NK-92 treated with Interleukin-12 subunit alpha and Interleukin-12 subunit beta, amount 100 ng/mL, for 24 hours (cell line): ENCODE measurements at places on chromosomes 12 and 14.

DNA sequence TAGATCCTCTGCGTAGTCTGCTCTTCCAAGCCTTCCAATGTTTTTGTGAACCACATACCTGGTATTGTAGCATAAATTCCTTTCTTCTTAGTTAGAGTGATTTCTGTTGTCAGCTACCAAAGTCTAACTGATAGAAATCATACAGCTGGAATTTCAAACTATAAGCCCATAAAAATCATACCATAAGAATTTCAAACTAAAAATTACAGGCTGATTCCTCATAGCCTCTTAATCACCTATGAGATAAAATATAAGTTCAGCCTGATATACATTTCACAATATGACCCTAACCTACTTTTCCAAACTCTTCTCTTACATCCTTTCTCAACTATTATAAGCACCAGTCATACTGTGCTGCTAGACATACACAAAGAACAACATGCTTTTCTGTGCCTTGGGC lies 64.8 kb downstream of the PTHLH start:
- no peak for DNase-seq

- DNase-seq: no peak
Observed at GRCh38 chr14:79254069-79254775, 957.1 kb downstream of the DIO2 start.

DNA sequence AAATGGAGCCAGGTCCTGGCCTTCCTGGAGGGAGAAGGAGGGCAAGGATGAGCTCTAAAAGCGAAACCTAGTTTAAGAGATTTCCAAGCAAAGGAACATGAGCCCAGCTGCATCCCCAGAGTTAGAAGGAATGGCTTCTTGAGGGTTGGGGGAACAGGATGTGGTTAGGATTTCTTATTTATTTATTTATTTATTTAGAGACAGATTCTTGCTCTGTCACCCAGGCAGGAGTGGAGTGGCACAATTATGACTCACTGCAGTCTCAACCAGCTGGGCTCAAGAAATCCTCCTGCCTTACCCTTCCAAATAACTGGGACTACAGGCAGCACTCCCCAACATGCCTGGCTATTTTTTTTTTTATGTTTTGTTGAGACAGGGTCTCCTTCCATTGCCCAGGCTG lies 25.3 kb upstream of the TMEM106C start:
- DNase-seq: no peak

DNA sequence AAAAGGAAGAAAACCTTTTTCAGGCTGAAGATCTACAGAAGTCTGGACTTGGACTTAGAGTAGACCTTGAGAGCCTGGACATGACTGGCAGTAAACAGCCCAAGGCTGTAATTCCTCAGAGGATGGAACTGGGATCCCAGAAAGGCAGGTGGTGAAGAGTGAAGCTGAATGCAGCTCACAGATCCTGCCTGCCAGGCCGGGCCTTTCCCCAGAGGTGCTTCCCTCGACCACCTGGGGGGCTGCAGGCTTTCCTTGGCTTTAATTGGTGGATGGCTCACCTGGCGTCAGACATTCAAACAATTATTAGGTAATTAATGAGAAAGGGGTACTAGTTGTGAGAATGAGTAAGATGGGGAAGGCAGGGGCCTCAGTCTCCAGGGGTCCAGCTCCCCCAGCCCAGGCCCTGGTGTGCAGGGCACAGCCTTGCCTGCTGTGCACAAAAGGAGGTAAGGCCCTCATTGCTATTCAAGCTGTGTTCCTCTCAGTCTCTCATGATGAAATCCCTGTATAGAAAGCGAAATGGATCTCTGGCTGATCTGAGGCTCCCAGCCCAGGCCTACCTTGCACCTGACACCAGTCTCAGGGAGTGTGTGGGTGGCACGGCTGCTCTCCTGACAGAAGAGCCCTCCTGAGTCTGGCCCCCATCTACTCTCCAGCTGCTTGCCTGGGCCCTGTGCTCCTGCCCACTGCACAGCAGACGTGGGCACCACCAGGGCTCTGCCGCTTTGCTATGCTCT lies 63.0 kb upstream of the TCL1A start:
- no peak for DNase-seq

DNA sequence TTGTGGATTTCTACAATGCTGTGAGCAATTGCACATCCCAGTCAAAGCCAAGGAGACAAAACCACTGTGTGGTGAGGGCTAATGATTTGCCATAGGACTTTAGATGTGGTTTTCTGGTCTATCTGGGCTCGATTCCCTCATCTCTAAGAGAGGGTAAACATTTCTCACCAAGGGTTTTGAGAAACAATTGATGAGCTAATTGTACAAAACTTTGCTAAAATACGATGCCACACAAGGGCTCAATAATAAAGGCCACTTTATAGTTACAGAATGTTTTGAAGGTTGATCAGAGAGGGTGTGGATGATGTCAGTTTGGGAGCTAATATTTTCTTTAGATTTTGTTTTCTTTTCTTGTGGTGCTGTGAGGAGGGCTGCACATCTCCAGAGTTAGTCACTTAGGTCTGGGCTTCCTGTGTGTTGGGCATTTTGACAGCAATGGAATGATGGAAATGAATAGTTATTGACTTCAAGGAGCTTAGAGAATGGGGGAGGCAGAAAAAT lies 60.8 kb upstream of the SLC38A4 start:
- no peak for DNase-seq

DNA sequence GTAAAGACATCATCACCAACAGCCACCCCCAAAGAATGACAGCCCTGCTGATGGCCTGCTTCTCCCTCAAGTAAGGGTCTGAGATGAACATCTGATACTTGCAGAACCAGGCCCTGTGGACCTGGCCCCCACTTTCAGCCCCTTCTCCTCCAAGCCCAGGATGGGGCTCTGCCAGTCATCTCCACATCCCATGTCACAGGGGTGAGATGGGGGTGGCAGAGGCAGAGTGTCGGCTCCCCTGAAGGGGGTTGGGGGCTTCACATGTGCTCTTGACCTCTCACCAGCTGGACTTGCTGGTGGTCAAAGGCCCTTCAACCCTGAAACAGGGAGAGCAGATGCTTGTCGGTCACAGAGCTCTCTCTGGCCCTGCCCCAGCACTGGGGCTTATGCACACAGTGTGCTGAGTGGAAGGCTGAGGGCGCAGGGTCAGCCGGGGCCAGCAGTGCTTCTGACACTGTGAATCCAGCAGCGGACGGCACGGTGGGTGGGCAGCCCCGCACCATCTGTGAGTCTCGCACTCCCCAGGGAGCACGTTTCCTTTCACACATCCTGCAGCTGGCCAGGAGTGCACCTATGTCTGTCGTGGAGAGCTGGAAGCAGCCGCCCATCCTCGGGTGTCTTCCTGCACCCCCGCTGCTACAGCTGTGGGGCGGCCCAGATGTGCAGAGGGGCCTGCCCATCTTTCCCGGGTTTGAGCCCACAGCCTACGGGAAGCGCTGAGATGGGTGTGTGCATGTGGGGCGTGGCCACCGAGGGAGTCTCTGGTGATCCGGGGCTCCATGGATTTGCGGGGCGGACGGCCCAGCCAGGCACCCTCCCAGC lies 94.3 kb downstream of the ADGRD1 start:
- no peak for DNase-seq

- no peak for DNase-seq
Observed at GRCh38 chr12:92088805-92089204, 56.8 kb downstream of the BTG1 start.

DNA sequence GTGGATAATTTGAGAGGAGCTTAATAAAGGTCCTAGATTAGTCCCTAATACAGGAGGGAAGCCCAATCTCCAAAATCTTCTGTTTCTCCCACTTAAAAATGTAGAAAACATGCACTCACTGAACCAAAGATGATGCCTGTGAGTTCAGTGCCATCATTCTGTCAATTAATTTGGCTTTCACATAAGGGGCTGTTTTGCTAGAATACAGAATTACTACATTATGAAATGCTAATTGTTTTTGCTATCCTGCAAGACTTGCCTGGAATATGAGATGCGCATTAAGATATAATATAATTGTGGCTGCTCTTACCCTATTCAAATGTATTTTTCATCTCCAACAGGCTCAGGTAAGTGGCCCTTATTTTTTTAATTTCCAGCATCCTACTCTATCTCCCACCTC lies 111.7 kb downstream of the SEC23A start:
- DNase-seq: no peak

DNA sequence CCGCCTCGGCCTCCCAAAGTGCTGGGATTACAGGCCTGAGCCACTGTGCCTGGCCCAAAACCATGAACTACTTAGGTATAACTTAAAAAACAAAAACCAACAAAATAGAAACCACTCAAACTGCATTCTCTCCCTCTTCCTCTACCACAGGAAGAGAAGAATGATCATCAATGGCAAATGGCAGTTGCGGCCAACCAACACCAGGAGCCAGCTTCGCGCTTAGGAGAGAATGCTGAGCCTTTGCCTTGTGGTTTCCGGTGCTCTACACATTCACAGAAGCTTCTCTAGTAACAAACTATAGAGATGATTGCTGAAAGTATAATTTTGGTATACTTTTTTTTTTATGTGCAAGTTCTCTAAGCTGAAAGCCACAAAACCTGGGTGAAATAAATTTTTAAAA lies 17.1 kb downstream of the CATSPERB start:
- no peak for DNase-seq

GRCh38 chr12:52311285-52311648 lies 9.9 kb downstream of the KRT83 start:
- no peak for DNase-seq

GRCh38 chr14:60253649-60254048 lies 4.6 kb downstream of the PPM1A start:
- no peak for DNase-seq
